Suppressor macrophage treated with lipopolysaccharide for 1 hour (primary cell): ENCODE measurements at places on chromosomes 7 and 10.

DNA sequence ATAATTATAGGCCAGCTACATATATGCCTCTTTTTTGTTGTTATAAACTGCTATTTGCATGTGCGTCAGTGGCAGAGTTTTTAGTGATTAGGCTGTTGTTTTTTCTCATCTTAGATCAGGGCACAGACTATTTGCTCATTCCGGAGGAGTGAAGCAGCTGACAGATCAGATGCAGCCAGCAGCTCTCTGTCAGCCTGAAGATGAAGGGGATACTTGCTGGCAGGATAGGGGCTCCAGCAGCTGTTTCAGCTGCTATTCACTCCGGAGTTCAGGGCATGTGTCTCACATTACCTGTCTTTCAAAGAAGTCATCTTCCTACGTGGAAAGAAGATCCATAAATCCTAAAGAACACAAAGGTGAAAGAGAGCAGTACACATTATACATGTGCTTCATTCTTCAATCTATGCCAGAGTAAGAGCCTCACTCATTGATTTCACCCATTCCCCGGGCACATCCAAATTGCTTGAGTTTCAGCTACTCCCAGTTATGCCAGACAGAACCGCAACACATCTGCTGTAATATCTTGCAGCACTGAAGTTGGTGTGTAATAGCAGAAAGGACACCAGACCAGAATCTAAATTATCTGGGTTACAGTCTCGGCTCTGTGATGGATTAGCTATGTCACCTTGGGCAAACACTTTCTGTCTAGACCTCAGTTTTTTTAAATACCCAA, 182.8 kb upstream of the CHRM2 start:
- no peak for DNase-seq

DNA sequence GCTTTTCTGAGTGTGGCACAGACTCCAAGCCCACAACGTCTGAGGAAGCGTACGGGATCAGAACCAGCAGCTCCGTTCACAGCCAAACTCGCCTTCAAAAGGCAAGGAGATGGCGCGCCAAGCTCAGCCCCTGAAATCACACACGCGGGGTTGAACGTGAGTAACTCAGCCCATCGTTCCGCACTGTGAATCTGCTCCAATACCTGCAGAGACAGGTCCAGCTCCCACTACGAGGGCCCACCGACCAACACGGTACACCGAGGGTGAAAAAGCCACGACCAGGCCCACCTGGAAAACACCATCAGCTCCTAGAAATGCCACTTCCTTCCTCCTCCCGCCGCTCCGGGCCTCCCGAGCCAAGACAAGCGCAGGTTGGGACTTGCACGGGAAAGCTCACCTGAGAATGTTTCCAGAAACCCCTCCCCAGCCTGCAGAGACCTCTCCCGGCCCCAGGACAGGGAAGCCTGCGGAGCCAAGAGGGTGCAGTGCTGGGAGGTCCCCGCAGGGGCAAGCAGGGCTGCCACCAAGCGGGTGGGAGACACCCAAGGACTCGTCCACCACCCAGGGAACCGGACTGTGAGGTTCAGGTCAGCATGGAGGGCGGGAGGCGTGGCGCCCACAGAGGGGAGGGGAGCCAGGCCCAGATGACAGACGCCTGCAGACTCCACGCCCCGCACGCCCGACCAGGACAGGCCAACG, 93.9 kb upstream of the PDGFA start:
- no peak for DNase-seq

- DNase-seq, result peak; percentile 54
Observed at GRCh38 chr7:129351320-129351719, 82.9 kb upstream of the STRIP2 start.

DNA sequence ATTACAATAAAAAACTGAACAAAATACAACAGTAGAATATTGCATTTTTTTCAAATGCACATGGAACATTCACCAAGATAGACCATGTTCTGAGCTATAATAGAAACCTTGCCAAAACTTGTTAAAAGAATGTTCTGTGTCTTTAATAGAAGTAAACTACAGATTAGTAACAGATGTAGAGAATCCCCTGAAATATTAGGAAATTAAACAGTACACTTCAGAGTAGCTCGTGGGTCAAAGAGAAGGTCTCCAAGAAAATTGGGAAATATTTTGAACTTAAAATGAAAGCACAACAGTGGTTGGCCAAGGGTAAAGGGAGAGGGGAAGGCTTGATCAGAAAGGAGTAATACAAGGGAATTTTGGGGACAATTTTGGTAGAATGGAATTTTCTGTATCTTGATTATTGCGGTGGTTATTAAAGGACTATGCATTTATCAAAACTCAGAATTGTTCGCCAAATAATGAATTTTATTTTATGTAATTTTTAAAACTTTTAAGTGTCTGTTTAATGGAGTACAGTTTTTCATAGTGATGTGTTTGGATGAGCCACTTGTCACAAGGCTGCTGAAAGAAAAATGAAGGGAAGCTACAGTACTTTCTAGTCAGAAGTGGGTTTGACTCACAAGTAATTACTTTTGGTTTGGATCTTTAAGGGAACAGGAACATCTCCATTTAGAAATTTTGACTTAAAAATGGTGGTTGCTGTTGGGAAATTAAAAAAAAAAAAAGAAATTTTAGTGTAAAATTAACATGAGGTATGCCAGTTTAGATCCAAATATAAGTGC, 10.2 kb downstream of the PLEKHA8 start:
- peak; percentile 43 for DNase-seq

GRCh38 chr7:20741801-20742200, 44.9 kb downstream of the SP8 start:
- DNase-seq, result no peak

DNA sequence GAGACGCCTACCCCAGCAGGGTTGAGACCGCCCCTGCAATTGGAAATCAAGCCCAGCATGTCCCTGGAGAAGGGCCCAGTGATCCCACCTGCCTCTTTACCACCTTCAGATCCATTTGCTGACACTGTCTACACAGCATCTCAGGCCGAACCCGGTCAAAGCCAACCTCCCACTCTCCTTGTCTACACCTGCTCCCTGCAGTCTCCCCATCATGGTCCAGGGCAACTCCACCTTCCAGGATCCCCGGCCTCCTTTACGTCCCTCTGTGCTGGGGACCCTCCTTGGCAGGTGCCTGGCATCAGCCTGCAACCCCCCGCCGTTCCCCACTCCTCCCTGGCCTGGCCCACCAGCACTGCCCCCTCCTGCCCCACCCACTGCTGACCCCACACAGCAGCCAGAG, 227.2 kb downstream of the PAXIP1 start:
- no peak for DNase-seq

DNA sequence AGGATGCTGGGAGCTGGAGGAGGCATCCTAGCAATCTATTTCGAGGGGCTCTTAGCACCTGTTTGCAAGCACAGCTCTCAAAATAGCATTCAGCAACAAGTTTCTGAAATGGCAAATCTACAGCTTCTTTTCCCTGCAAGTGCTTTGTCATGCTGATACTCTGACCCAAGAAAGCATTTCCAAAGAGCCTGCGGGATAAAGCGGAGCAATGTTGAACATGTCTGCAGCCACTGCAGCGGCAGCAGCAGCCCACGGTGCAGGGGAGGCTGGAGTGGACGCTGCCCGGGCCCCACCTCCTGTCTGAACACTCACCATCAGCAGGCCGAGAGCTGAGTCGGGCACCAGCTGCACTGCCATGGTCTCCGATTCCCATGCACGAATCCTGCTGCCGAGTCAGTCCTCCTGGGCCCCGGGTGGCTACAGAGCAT, 964 bp downstream of the FRMD4A start:
- no peak for DNase-seq

DNA sequence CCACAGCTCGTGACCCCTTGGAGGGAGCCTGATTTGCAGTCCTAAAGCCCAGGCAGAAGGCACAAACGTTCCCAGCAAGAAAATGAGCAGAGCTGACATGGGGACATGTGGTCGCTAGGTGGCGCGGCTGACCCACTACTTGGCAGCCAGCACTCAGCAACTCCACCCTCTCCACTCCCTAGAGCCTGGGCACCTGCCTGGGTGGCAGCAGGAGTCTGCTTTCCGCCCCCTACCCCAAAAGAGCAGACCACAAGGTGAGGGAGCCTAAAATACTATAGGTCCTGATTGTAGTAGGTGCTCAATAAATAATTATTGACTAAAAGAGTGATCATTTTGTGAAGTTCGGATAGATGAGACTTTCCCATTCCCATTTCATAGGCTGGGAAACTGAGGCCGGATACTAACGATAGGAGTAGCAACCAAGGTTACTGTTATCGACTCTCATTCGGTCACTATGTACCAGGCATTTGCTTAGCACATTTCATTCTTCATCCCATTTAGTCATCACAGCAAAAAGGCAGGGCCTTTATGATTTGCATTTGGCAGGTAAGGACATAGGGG, 57.4 kb downstream of the NEUROG3 start:
- peak; percentile 88 for DNase-seq

DNA sequence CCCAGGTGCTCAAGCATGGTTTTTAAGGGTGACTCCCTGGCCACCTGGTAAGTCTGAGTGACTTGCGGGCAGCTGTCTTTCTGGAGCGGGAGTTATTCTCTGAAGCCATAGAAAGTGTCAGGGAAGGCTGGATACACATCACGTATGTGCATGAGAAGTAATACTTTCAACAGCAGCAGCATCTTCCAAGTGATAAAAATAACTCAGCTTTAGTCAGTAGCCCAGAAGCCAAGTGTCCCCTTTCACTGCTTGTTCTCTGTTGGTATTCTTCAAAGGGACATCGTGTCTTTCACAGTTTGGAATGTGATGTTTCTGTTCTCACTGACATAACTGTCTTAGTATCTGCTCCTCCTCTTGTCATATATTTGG, 97.6 kb downstream of the KIAA1217 start:
- no peak for DNase-seq

GRCh38 chr10:18044976-18045720, 93.4 kb downstream of the SLC39A12 start:
- no peak for DNase-seq

DNA sequence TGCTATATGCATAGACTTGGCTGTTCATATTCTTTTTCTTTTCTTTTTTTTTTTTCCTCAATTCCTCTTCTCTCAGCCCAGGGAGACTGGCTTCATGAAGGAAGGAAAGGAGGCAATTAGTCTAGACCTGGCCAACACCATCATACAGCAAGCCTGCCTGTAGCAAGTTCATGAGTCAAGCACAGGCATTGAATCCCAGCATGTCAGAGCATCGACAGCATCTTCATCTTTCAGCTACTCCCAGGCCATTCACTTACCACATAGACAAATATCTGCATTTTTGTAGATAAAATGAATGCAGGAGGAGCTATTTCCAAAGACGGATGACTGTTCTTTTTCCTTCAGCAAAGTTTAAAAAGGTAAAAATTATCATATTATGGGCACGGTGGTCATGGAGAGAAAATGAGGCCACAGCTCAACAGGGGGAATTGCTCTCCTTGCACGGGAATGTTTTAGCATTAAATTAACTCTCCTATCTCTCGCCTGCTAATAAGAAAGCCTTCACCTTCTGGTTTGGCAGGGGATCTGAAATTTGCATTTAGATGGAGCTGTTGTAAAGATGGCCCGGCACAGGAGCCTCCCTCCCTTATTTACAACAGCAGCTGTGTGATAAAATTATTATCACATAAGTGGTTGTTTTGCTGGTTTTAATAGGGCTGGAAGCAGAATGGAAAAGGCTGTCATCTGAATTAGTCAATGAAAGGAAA, 626.5 kb upstream of the AUTS2 start:
- no peak for DNase-seq

DNA sequence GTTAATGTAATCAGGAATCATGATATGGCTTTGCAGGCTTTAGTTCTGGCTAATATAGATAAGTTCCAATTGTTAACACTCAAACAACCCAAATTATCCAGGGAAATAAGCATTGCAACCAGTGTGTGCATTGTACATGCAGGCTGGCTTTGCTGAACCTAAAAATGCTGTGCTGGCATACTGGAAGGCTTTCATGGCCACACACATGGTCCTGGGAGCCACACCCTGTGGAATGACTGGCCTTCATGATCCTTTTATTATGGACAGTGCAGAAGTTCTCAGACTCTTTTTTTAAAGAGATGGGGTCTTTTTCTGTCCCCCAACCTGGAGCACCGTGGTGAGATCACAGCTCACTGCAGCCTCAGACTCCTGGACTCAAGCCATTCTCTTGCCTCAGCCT, 5.0 kb downstream of the ELMO1 start:
- DNase-seq, result no peak

- DNase-seq, result peak; percentile 37
Observed at GRCh38 chr7:66634816-66635215, 6.1 kb downstream of the KCTD7 start.

GRCh38 chr7:31640381-31640780, 46.6 kb upstream of the PPP1R17 start:
- DNase-seq, result peak; percentile 36

- DNase-seq, result peak; percentile 81
Observed at GRCh38 chr7:105691082-105691679, 109.9 kb upstream of the EFCAB10 start.

DNA sequence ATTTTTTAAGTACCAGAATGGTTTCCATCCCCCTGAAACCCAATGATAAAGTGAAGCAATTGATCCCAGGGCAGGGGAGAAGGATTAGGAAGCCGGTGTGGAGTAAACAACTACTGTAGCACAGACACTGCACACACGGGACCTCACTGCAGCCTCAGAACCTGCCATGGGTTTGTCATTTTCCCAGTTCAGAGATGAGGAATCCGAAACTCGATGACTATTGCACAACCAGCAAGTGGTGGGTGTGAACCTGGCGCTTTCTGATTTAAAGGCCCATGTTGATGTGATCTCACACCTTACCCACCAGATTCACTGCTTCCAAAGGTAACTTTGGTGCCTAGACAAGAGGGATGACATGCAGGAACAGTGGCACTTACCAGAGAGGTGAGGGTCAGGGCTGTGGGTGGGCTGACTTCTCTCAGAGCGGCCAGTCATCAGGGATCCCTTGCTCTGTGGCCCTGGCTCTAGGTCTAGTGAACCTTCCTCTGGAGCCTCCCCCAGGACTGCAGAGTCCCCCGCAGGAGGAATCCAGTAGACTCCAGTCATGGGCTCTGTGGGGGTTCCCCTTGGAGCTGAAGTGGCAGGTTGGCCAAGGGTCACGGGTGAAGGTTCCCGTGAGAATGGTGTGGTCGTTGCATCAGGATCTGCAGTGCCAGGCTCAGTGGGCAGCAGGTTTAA, 62.8 kb downstream of the PKD1L1 start:
- DNase-seq, result no peak

DNA sequence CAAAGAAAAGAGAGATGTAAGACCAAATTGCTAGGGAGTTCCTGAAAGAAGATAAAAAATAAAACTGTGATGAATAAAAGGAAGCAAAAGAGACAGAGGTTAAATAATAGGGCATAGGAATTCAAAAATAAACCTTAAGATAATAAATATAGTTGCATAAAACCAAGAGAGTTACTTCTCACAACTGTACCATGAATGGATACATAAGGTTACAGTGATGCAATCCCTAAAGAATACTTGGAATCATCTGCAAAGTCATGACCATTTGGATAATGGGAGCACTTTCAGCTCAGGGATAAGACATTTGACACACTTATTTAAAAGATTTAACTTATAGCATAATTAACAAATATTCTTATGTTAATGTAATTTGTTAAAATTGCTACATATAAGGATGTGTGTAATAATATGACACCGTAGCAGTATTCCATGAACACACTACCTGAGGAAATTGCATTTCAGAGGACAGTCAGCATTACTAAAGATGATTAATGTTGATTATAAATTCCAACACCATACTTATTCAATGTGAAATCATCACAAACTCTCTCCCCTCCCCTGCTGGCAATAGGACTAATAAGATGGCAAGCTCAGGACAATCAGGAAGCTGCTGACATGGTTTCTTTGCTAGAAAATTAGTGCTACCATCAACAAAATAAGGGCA, 202.1 kb upstream of the AKR1E2 start:
- no peak for DNase-seq
